HT1080 (cell line): ENCODE measurements at places on chromosomes 1 and 21.

DNA sequence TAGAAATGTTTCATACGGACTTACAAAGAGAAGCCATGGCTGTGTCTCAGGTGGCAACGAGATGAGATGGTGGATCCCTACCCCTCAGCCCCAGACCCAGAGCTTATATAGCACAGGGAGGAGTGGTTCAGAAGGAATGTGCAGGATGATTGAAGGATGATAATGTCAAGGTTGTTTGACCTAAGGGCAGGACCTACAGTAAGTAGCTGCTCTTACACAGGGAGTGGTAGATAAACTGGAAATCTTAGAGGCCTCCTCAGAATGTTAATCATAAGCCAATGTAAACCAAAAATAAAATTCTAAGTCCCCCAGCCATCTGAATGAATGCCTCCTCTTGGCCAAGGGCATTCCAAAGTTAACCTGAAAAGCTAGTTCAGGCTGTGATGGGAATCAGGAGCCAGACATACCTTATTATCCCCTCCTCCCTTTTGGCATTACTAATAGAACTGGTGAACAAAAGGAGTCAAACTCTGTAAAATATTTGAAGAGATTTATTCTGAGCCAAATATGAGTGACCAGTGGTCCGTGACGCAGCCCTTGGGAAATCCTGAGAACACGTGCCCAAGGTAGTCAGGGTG, 45.8 kb upstream of the PDE9A start:
- DNase-seq, result no peak

DNA sequence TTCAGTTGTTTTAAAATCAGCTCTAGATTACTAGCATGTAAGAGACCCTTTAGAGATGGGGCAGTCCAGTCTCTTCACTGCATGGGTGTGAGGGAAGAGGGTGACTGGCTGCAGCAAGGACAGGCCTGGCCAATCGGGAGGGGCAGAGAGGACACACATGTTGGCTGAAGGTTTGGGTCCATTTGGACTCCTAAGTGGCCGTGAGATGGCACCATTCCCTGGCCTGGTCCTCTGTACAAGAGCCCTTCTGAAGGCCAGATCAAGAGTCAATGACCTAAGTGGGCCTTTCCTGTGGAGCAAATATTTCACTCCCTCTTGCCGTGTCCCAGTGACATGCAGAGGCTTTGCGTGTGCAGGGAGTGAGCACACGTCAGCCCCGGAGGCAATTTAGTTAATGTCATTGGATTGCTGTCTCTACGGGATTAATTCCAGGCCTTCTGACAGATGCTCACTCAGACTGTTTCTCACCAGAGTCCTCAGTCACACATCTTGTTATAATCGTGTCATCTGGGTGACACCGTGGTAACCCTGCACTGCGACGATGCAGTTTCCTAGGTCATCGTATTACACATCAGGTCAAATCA, 613.0 kb downstream of the NPHP4 start:
- no peak for DNase-seq

DNA sequence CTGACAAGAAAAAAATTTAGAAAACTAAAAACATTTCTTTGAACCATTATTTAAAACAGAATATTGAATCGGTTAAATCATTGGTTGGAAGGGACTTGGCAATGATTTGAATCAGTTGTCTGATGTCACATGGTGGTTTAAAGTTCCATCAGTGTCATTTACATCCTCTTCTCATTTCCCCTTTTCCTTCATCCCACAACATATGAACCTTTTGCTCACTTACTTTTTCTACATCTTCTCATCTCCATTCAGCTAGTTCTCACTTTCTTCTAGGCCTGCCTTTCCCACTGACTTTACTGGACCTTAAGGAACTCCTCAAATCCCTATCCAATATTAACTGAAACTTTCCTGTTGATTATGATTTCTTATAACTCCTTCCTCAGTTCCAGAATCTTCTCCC, 58.5 kb downstream of the PHACTR4 start:
- DNase-seq, result no peak

DNA sequence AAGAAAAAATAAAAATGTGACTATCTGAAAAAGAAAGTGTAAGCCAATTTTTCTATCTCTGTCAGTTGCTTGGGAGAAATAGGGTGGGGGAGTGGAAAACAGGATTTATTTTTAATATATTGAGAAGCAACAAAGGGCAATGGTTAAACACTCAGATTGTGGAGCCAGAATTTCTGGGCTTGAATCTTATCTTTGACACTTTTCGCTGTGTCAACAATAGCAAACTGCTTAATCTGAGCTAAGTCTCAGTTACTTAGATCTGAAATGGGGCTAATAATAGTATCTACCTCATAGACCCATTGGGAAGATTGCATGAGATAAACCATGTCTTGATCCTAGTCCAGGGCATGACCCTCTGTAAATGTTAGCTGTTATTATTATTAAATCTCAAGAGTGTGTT, 468.1 kb downstream of the ADGRL2 start:
- DNase-seq, result no peak

DNA sequence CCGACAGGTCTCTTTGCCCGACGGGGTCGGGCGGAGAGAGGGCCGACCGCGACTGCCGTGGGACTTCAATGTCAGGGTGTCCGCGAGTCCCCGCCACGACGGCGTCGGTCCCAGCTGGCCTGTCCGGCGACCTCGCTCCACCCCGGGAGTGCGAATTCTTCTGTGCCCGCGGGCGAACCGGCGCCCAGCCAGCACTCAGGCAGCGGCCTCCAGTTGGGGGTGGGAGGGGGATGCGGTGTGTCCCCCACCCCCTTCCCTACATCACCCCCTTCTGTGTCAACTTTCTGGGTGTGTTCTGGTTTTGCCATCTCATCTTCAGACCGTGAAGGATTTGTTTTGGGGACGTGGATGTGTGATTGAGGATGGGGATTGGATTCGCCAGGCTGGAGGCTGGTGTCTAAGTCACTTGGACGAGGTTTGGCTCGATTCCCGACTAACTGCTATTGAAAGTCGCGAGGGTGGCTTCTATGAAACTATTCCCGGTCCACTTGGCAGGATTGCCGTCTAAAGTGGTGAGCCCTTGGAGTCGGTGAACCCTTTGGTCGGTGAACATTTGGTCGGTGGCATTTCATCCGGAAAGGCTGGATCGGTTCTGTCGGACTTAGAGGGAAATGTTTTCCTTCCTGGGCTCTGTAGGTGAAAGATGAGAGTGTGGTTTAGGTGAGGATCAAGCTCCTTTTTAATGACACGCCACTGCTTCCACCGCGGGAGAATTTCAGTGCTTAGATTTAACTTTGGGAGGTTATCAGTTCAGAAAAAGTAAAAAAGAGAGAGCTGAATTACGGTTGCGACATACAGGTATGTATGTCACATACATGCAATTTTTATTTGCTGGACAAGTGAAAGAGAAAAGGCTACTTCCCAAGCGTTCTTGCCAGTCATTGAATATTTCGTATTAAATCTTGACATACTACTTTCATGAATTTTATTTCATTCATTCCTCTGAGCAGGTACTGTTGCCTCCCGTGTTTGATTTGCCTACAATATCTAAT, 771 bp downstream of the ABCD3 start:
- peak; percentile 48 for DNase-seq

DNA sequence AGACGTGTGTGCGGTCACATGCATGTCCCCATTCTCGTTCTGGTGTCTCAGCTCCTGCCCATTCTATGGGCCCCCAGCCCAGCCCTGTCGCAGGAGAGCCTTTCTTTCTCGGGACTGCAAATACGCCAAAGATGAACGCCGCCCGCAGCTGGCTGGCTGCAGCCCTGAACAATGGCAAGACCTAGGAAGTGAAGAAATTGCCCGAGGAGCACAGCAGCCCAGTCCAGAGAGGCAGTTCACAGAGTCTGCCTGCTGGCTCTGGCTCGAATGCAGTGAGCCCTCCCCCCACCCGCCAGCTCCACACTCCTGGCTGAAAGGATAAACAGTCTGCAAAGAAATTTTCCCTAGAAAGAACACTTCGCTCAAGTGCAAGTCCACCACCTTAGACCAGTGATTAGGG, 23.3 kb downstream of the PAX7 start:
- no peak for DNase-seq

GRCh38 chr21:32331444-32332305, 33.0 kb downstream of the MRAP start:
- DNase-seq, result no peak

DNA sequence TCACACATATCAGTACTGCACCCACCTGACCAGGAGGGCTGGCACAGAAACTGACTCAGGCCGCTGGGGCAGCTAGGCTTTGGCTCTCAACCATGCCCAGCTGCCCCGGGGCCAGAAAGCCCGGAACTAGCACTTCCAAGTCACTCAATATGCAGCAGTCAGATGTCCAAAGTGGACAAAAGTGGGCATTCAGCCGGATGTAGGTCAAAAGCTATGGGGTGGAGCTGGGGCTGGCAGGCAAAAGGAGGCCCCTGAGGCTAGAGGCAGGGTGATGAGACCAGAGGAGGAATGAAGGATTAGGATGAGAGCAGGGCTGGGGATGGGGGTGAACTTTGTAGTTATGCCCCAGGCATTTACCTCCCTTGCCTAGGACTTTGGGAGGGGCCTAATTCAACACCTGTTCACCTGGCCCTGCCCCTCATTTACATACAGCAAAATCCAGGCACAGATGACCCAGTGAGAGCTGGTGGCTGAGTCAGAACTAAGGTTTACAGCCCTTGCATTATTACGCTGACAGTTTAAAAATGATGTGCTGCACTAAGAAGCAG, 30.7 kb upstream of the EDN2 start:
- DNase-seq, result no peak

DNA sequence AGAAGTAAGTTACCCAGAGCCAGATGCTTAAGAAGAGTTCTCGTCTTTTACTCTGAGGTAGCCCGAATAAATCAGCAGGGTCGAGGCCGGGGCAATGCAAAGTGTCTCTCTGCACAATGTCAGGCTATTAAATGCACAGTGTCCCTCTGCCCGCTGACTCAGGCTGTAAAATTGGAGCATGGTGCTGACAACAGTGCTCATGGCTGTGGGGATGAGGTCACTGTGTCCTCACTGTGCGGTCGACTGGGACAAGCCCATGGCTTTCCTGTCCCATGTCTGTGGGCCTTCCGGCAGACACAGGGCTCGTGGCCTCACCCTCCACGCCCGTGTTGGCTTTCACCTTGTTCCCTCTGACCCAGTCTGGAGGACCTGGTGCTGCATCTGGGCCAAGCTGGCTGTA, 14.6 kb upstream of the SLC2A1 start:
- DNase-seq, result no peak

- no peak for DNase-seq
Observed at GRCh38 chr1:27397110-27397509, 4.7 kb downstream of the GPR3 start.

GRCh38 chr1:55636696-55637095, 421.5 kb upstream of the USP24 start:
- peak; percentile 1 for DNase-seq

GRCh38 chr1:167477986-167478385, 40.3 kb downstream of the CD247 start:
- DNase-seq, result no peak

DNA sequence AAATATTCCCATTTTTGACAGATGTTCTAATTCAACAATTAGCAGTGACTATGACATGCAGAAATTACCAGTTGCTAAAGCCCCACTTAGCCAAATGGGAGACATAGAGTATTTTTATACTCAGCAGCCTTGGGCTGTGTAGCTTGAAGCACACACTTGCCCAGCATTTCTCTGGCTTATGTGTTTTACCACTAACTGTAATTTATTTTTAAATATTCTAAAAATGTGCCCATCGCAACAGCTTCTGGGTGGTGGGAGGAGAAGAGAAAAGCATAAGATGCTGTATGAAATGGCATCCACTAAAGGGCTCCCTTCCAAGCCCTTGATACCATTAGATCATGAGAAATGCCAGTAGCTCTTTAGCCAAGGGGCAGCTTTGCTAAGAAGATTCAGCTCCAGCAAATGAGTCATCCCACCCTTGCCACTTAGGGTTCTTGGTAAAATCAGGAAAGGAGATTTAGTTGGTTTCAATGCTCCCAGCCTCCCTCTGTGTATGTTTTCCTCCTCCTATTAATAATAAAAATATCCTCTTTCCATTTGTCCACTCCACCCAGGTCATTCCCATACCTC, 462.7 kb upstream of the DEPDC1 start:
- DNase-seq, result peak; percentile 21

GRCh38 chr1:31310198-31310597, 13.4 kb downstream of the ZCCHC17 start:
- no peak for DNase-seq

GRCh38 chr21:44911384-44912157, 9.1 kb downstream of the ITGB2 start:
- peak; percentile 46 for DNase-seq

- no peak for DNase-seq
Observed at GRCh38 chr1:16026723-16027484, 5.1 kb downstream of the CLCNKA start.

DNA sequence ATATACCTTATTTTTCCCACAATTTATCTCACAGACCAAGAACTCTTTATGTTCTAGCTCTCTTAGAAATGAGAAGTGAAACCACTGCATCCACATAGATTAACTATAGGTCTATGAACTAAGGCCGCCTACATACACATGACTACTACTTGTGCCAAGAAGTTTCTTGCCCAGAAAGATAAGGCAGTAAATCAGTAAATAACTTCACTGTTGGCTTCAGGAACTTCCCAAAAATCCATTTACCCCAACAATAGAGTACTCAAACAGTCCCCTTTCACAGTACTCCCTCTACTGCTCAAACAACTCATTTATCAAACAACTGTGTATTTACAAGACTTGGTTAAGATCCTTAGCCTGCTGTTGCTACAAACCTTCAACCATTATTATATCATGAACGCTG, 96.5 kb downstream of the NME7 start:
- DNase-seq, result no peak

- DNase-seq, result no peak
Observed at GRCh38 chr1:206737729-206738201, 32.8 kb upstream of the IL19 start.

GRCh38 chr1:161982917-161983316, 40.8 kb downstream of the OLFML2B start:
- no peak for DNase-seq

GRCh38 chr1:21966247-21967000, 10.4 kb upstream of the CELA3B start:
- peak; percentile 64 for DNase-seq

- DNase-seq, result no peak
Observed at GRCh38 chr1:45331436-45332345, 5.0 kb downstream of the HPDL start.

GRCh38 chr21:39180429-39181019, 2.7 kb downstream of the PSMG1 start:
- no peak for DNase-seq

- no peak for DNase-seq
Observed at GRCh38 chr1:21932127-21932526, 5.0 kb downstream of the HSPG2 start.

- no peak for DNase-seq
Observed at GRCh38 chr1:86825319-86825718, 88.6 kb downstream of the SELENOF start.

GRCh38 chr1:209388358-209388757, 195.2 kb upstream of the CAMK1G start:
- DNase-seq, result peak; percentile 62

- DNase-seq, result no peak
Observed at GRCh38 chr1:221704306-221704705, 37.6 kb downstream of the DUSP10 start.
